ENCODE measurements at places on chromosomes 4 and X. TPM values are rescaled to one million over a fixed set of nuclear protein-coding genes. Genes with fewer than 3 reads are reported as not detected.

GRCh38 chr4:41897698-41898097 lies 37.5 kb upstream of the TMEM33 start:
- DNase-seq, result no peak

The DCK gene
- total RNA-seq, result 35.6 TPM

GRCh38 chr4:99965173-99965572 lies 15.1 kb upstream of the H2AZ1 start:
- DNase-seq, result no peak

GRCh38 chrX:45845142-45845541 lies 644.5 kb upstream of the DIPK2B start:
- DNase-seq, result no peak

GRCh38 chr4:3851881-3852280 lies 85.7 kb downstream of the ADRA2C start:
- no peak for DNase-seq

- no peak for DNase-seq
Observed at GRCh38 chrX:103338663-103339062, 8.6 kb downstream of the TCEAL7 start.

DNA sequence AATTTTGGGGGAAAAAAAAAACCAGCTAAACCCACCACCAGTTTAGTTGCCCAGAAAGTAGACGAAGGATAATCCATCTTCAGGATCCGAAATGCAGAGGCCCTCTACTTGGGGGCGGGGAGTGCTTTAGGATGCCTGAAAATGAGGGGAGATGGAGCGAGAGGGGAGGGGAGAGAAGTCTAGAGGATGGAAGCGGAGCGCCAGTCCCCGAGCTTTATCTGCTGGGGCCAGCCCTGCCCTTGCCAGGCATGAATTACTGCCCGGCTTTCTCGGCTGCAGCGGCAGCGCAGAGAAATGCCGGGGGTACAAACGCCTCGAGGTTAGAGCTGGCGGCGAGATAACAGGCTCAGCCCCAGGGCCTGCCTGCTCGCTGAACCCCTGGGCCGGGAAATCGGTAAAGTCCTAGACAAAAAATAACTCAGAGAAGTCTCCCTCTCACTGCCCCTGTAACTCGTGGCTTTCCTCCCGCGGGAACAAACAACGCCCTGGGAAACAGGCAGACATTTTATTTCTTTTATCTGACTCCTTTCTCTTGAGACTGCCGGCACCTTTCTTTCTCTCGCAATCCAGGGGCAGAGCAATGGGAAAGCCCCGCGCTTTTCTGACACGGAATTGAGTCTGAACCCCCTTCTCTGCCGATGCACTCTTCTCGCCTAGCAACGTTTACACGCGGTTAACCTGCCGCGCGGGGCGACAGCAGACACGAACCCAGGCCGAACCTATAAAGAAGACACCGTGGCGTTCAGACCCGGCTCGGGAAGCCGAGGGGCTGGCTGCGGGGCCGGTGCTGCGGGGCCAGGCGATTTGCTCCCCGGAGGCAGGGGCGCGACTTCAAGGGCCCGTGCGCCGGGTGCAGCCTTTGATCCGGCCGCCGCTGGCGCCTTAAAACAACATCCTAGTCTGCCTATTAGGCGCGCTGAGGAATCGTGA lies 3.1 kb upstream of the MSX1 start:
- DNase-seq, result no peak

DNA sequence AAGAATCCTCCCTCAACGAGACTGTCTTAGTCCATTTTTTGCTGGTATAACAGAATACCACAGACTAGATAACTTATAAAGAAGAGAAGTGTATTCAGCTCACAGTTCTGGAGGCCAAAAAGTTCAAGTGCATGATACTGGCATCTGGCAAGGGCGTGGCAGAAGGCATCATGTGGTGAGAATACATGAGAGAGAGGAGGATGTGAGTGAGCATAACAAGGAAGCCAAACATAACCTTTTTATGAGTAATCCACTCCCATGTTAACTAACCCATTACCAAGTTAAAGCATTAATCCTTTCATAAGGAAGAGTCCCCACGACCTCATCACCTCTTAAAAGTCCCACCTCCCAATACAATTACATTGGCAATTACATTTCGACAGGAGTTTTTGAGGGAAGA lies 504.6 kb downstream of the IQCM start:
- no peak for DNase-seq

The ARMCX2 gene
- 5.2 TPM for total RNA-seq

The CLTRN gene
- total RNA-seq, result 0.33 TPM

- no peak for DNase-seq
Observed at GRCh38 chrX:33211356-33212260, at the start of gene DMD. TSS of gene DMD (minus strand) at chrX:33211549. CDS start at chrX:33211312, 237 bp downstream.

- DNase-seq, result no peak
Observed at GRCh38 chrX:17020356-17020755, 73.9 kb downstream of the REPS2 start.

- peak; percentile 68 for DNase-seq
Observed at GRCh38 chr4:76897536-76898384, at the start of gene SOWAHB. TSS of gene SOWAHB (minus strand) at chr4:76898144. CDS start at chr4:76897849, 295 bp downstream.

DNA sequence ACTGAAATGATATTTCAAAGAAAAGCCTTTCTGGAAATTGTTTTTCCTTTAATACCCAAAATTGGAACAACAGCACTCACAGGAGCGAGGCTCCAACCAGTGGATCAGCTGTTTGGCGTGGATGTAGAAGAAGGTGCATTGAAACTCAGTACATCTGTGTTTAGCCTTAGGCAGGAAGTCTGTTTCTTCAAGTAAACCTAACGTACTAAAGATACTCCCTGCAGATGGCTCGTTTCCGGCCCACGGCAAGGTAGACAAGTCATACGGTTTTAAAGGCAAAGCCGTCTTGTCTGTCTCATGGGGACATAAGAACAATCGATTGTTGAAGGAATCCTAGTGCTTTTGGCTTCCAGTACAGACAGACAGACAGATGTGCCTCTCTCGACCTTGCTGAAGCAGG lies 50.0 kb upstream of the CLCN4 start:
- DNase-seq, result peak; percentile 83

The FABP2 gene
- not detected for total RNA-seq

The SEC24D gene
- 43.9 TPM for total RNA-seq

GRCh38 chrX:96435378-96436035 lies 249.1 kb upstream of the DIAPH2 start:
- no peak for DNase-seq

GRCh38 chr4:86054286-86055032 lies 305.4 kb downstream of the MAPK10 start:
- no peak for DNase-seq

The SYNPO2 gene
- 0.14 TPM for total RNA-seq

DNA sequence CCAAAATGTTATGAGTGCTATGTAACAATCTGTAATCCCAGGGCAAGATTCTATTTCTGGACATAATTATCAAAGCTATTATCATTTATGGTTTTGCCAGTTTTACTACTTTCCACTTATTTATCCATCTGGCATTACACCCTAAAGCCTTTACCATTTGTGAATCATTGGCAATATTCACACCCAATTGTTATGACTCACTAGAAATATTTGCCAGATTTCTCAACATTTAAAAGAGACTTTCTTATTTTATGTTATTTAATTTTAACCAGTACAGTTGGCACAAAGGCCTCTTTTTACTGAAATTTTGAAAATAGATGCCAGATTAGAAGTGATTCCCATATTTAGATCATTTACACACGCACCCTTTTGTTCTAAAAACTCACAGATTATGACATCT lies 242.7 kb upstream of the WDFY3 start:
- no peak for DNase-seq

DNA sequence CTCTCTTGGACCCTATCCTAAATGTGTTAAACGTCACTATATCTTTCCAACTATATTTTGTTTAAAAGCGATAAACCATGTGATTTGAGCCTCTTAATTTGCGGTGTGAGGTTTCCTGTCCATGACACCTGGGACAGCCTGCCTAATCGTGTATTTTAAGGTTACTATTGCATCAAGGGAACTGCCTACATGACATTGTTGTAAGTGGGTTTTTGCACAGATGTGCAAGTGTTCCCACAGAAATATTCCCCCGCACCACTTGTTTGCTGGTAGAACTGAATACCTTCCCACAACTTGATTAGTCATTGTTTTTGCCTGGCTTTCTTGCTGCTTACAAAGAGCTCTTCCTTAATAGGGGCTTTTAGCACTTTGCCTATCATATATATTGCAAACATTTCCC lies 5.1 kb upstream of the FAM184B start:
- no peak for DNase-seq

DNA sequence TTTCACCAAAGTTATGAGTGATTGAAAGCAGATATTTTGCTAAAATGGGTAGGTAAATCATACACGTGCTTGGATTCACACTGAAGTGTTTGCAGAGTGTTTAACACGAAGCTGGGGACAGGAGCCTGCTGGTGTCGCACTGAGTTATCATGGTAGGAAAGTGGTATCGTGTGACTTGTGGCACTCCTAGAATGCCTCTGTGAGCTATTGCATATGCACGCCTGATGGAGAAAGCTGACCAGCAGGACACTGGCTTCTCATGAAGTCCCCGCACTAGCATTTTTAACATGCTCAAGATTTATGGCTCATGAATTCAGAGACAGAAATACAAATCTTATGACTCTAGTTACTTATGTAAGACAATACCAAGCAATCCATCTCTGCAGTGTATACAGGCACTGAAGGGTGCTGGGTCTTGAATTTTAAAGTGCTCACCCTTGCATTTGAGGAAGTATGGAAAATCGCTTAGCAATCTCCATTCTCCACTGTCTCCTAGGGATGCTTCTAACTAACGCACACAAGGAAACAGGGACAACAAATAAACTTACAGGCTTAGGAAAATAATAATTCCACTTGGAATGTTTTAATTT lies 19.8 kb downstream of the VCX3B start:
- DNase-seq, result no peak

Data from activated CD4-positive, alpha-beta T cell treated with anti-CD3 and anti-CD28 coated beads, Interleukin-2, amount 10 ng/mL, durations not matched to agents 24 days and 14 days (primary cell).